ENCODE measurements at places on chromosomes 13 and 19.

DNA sequence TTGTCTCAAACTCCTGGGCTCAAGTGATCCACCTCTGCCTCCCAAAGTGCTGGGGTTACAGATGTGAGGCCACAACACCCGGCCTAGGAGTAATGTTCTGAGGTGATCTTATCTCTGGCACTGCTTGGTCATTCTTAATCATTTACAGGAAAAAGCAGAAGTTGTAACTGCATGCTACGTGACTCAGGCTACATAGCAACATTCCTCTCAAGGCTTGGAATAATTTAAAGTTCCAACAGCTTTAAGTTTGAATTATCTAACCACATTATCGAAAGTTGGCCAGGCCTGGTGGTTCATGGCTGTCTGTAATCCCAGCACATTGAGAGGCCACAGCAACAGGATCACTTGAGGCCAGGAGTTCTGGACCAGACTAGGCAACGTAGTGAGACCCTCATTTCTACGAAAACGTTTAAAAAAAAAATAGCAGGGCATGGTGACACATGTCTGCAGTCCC, 3.9 kb upstream of the B9D2 start:
- no peak for DNase-seq

DNA sequence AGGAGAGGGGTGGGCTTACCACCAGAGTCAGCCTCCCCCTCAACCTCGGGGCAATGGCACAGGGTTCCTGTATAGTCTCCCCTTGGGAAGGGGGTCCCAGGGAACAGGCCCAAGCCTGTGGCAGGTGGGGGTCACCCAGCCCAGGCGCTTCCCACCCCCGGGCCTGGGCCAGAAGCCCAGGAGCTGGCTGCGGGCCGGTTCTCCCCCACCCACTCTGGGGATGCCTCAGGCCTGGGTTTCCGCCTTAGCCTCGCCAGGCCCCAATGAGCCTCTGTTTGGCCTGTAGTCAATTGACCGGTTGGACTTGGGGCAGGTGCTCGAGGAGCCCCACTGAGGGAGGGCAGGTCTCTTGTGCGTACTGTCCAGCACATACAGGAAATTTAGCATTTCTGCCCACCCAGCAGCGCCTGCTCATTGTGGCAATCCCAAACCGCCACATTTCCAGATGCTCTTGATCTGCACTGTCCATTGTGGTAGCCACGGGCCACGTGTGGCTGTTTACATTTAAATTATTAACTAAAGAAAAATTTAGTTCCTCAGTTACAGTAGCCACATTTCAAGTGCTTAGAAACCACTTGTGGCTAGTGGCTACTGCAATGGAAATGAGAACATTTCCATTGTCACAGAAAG, 9.9 kb downstream of the LYL1 start:
- DNase-seq = no peak

- no peak for DNase-seq
Measured at GRCh38 chr13:50521831-50522149, 321.7 kb downstream of the DLEU7 start.

DNA sequence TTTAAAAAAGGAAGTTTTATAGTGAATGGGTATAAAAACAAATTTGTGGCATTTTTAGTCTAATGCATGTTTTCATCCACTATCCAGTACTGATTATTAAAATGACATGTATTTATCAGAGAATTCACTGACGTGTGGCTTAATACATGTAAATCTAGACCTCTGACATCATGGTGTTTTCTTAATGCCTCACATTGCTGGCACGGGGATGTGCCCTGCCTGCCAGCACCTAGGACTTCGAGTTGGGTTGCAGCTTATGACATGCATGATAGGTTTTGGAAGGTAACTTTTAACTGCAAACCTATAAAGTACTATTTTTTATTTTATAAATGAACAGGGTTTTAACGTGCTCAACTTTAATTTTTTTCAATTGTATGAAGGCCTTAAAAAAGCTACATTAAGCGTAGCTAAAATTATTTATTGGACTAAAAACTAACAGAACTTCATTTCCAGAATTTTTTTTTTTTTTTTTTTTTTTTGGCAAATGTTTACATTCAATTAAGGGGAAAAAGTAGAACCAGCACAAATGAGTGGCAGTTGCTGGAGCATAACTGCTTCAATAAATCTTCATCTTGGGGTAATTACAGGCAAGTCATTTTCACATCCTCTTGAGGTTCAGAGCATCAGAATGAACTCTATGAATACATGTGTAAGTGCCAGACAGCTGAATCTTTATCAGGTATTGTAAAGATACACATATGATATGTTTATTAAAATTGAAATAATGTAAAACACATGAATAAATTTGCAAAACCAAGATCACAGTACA, 16.3 kb downstream of the METTL21C start:
- no peak for DNase-seq

- DNase-seq = no peak
Measured at GRCh38 chr13:97540696-97541095, 106.7 kb downstream of the RAP2A start.

DNA sequence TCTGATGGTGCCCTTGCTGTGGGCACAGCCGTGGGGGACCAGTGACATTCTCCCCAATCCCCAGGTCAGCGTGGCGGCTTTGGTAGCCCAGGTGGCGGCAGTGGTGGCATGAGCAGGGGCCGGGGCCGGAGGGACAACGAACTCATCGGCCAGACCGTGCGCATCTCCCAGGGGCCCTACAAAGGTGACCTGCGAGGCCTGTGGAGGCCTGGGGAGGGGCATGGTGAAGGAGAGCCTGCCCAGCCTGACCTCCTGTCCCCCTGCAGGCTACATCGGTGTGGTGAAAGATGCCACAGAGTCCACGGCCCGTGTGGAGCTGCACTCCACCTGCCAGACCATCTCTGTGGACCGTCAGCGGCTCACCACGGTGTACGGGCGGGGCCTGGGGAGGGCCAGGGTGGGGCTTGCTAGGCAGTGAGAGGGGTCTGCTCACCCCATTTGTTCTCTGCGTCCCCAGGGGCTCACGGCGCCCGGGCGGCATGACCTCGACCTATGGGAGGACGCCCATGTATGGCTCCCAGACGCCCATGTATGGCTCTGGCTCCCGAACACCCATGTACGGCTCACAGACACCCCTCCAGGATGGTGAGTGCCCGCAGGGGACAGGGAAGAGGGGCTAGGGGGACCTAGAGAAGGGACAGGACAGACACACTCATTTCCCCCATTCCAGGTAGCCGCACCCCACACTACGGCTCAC, 7.7 kb upstream of the TIMM50 start:
- DNase-seq = no peak

DNA sequence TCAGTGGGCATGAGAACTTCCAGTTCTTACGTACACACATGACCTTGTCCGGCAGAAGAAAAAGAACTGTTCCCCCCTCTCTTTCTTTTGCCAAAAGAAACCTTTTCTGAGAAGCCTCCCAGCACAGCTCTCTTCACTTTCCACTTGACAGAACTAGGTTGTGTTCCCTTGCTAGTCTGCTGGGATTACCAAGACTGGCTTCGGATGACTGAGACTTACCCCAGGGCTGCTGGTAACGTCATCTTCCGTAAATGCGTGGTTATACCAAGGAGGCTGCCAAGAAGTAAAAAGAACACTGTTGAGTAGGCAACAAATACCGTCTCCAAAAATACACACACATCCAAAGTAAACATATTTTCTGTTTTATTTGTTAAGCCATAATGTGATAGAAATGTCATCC, 908.2 kb downstream of the EFNB2 start:
- DNase-seq = no peak

GRCh38 chr13:39397226-39397895, 205.6 kb downstream of the LHFPL6 start:
- no peak for DNase-seq

DNA sequence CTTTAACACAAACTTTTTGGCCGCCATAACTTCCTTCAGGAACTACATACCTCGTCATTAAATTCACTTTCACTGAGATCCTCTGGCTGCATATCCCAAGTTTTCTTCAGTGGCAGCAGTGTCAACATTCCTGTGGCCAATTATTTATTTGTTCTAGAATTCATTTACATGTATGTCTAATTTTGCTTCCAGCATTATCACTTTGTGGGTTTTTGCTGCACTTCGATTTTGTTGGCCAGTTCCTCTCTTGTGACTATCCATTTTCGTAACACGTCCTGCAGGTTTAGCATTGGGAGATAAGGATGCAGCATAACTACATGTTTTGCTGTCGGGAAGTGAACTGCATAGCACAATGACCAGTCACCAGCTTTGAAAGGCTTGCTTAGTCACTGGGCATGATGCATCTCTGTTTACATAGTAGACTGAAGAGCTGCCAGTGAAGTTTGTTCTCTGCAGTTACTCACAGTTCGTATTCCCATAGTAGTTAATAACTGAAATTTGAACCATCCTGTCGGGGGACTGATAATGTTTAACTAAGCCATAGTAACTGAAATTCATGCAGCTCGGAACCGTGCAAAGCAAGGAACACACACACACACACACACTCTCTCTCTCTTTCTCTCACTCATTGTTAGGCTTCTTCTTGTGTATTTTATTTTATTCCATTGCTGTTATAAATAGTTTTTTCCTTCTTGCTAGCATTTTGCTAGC, 28.3 kb downstream of the ZNF507 start:
- no peak for DNase-seq

GRCh38 chr13:88979465-88980175, 1308.4 kb downstream of the SLITRK5 start:
- DNase-seq = no peak

GRCh38 chr19:44653977-44654774, 10.5 kb downstream of the PVR start:
- DNase-seq = no peak

GRCh38 chr13:93700115-93700514, 473.5 kb downstream of the GPC6 start:
- DNase-seq = no peak

- DNase-seq = no peak
Measured at GRCh38 chr13:38967446-38967845, 23.2 kb downstream of the STOML3 start.

- no peak for DNase-seq
Measured at GRCh38 chr13:30276178-30276577, 31.2 kb downstream of the KATNAL1 start.

GRCh38 chr13:51033421-51034185, 77.5 kb downstream of the C13orf42 start:
- DNase-seq = no peak

GRCh38 chr19:15874821-15875474, 22.9 kb downstream of the CYP4F2 start:
- DNase-seq = no peak
